Mesenchymal stem cell (in vitro differentiated cells and primary cell): ENCODE measurements at places on chromosomes 2 and 18.
A peak's percentile ranks its signal among the peaks of the same experiment; 100 is the strongest.

- no peak for DNase-seq
These were observed 70.1 kb downstream of the TSHZ1 start for GRCh38 chr18:75280427-75281280.

GRCh38 chr2:159846564-159846963 is 48.6 kb upstream of the CD302 start:
- no peak for DNase-seq

- peak; percentile 31 for DNase-seq
These were observed 50.1 kb downstream of the KIAA2012 start for GRCh38 chr2:202122980-202123720.

DNA sequence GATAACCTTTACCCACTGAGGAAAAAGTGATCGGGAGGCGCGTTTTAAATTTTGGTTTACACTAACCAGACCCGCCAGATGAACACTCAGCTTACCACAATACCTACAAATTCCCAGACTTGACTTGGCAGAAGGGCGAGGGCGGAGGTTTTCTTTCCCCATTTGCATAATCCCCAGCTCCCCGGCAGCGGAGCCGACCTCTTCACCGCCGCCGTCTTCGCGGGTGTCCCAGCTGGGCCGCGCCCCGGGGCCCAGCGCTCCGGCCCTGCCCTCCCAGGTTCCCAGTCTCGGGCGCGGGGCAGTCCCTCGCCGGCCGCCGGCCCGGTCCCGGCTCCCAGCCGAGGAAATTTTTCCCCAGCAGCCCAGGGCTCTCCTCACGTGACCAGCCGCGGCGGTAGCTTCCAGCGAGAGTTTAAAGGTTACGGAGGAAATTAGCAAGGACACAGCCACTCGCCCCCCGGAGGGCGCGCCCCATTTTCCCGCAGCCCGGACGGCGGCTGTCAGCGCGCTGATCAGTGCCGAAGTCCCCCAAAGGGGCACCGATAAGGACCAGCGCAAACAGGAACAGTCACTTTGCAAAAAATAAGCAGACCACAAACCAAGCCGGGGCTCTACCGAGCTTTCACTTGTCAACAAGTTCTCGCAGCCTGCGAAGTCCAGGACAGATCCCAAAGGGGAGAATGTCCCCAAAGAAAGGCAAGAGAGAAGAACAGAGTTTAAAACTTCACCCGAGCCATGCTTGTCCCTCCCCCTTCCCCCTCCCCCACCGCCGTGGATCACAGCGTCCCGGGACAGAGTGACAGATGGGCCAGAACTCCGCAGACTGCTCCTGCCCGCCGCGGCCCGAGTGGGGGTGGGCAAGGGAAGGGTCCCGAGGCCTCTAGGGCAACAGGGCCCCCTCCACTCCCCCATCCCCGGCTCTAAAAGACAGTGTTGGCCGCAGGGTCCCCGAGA is 1.3 kb upstream of the PRKCE start:
- peak; percentile 76 for DNase-seq

GRCh38 chr2:105820691-105821090 is 76.0 kb downstream of the NCK2 start:
- peak; percentile 61 for DNase-seq

- DNase-seq, result no peak
These were observed 57.9 kb downstream of the CDH7 start for GRCh38 chr18:65808759-65809158.

DNA sequence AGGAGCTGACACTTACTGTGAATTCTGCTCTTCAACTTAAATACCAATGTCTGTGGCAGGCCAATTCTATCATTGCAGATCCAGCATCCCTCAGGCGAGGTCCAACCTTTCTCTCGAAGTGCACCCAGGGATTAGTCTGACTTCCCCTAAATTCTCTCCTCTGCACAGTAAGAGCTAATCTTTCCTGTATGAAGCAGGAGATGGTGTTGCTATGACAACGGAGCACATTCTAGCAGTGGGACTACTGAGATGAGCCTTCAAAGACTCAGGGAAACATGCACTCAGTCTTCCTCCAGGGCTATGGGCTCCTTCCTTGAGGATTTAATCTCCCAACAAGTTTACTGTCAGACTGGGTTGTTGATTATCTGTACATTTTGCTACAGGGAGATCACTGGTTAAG is 176.3 kb downstream of the NOL4 start:
- DNase-seq, result no peak

- no peak for DNase-seq
These were observed 158.4 kb downstream of the FHOD3 start for GRCh38 chr18:36455931-36456330.

DNA sequence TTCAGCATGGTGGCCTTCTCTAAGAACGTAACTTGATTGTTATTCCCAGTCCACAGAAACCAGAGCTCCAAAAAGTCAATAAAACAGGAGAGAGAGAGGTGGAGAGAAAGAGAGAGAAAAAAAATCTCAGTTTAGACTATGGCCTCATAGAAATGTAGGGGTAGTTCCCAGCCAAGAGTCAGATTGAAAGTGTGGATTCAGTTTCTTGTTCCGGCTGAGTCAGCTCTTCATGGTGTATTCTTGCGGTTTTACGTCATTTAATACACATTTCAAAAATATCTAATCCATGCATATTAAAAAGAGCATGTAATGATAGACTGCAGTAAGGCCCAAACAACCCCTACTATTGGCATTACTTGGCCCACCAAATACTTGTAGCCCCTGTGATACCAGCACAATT is 303.9 kb downstream of the ETAA1 start:
- no peak for DNase-seq

DNA sequence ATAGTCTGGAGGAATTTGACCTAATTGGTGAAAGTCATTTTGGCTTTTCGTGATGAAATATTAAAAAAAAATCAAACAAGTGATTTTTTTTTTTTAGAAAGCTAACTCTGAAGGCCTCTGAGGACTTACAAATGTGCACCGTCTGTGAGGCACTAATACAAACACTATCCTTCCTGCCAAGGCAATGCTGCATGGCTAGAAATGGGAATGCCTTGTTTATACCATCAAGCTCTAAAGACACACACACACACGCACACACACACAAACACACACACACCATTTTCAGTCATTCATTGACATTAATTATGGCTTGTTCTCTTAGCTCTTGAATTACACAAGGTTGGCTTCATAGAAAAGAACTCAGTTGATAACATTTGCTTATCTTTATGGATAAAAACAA is 1242.0 kb upstream of the ACVR2A start:
- DNase-seq, result peak; percentile 66

GRCh38 chr2:129483366-129483765 is 496.1 kb upstream of the RAB6C start:
- DNase-seq, result no peak

- no peak for DNase-seq
These were observed 93.4 kb downstream of the PTGR3 start for GRCh38 chr18:75115514-75115913.

- no peak for DNase-seq
These were observed 66.8 kb upstream of the SEC11C start for GRCh38 chr18:59072727-59073421.

GRCh38 chr2:33126958-33127357 is 180.2 kb downstream of the LTBP1 start:
- DNase-seq, result no peak

- no peak for DNase-seq
These were observed 25.7 kb downstream of the CYP27C1 start for GRCh38 chr2:127194447-127194846.

DNA sequence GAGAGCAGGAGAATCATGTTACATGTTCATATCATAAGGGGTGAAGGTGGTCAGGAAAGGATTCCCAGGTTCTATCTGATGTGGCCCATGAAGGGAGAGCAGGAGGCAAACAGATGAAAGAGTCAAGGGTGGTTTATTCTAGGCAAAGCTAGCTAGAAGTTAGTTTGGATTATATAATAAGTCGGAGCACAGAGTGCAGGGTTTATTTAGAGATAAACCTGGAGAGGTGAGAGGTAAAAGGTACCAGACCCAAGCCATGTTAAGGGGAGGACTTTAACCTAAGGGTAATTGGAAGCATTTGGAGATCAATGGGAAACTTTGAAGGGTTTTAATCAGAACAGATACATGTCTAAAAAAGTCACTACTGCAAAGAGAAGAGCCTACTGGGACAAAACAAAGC is 69.2 kb upstream of the LRATD1 start:
- no peak for DNase-seq

DNA sequence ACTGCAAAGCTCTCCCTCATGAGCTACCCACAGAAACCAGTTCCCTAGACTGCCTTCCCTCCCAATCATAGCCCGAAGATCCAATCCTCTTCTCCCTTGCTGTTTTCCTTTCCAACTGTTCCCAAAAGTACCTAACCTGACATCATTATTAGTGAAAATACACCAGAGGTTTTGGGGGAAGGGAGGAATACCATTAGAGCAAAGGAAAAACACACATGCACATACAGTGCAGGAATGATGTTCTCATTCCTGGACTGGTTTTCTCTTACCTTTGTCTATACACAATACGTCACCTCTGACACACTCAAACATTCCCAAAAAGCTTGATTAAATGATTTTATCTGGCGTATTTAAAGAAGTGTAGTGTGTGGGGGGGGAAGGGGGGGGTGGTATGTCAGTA is 46.2 kb downstream of the IKZF2 start:
- DNase-seq, result no peak

GRCh38 chr2:67065046-67065445 is 332.1 kb upstream of the ETAA1 start:
- DNase-seq, result no peak
